ENCODE measurements at places on chromosomes 13 and 19. TPM values are rescaled to one million over a fixed set of nuclear protein-coding genes. Genes with fewer than 3 reads are reported as not detected.

SLITRK1 gene
- not detected for total RNA-seq

ZNF738 gene
- total RNA-seq, result 10.4 TPM

GRIK5 gene
- not detected for total RNA-seq

TSSK6 gene
- 4.1 TPM for total RNA-seq

FKRP gene
- total RNA-seq, result 23.7 TPM

IGSF23 gene
- total RNA-seq, result not detected

- no peak for DNase-seq
Observed at GRCh38 chr13:78087966-78088678, 169.5 kb upstream of the EDNRB start.

- no peak for DNase-seq
Observed at GRCh38 chr13:75038393-75039113, 443.4 kb downstream of the TBC1D4 start.

DNA sequence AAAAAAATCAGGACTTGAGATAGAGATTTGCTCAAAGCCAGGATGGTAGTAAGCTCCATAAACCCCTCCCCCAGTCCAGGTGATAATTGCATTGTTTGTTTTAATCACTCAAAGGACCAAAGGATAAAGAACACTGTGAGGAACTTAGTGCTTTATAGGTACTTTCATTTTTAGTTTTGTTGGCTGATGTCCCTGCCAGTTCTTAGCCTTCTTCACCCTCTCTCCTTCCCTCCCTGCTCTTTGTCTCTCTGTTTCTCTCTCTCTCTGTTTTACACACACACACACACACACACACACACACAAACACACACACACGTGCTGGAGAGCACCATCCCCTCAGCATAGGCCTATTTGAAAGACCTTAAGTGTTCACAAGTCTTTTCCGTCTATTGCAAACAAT lies 5.2 kb downstream of the FRY start:
- DNase-seq, result no peak
